Left renal cortex interstitium (tissue), 4 donors: ENCODE measurements at places on chromosomes 5 and 9. TPM values are rescaled to one million over a fixed set of nuclear protein-coding genes. Genes with fewer than 3 reads are reported as not detected.

DNA sequence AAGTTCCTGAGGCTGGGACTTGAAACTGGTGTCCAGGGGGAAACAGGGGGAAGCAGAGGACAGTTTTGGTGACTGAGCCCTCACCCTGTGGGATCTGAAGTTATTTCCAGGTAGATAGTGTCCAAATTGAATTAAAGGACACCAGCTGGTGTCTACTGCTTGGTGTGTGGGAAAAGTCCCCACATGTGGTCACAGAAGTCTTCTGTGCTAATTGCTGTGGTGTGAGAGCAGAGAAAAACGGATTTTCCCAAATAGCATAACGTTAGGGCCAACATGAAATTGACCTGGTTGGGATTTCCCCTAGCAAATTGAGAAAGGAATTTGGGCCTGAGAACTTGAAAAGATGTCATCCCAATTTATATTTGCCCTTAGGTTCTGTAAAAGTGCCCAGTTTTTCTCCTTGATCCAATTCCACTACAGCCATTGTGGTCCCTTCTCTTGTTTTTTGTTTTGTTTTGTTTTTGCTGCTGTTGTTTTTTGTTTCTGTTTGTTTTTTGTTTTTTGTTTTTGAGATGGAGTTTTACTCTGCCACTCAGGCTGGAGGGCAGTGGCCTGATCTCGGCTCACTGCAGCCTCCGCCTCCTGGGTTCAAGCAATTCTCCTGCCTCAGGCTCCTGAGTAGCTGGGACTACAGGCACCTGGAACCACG, 5.6 kb upstream of the STARD4 start:
- no peak for DNase-seq

DNA sequence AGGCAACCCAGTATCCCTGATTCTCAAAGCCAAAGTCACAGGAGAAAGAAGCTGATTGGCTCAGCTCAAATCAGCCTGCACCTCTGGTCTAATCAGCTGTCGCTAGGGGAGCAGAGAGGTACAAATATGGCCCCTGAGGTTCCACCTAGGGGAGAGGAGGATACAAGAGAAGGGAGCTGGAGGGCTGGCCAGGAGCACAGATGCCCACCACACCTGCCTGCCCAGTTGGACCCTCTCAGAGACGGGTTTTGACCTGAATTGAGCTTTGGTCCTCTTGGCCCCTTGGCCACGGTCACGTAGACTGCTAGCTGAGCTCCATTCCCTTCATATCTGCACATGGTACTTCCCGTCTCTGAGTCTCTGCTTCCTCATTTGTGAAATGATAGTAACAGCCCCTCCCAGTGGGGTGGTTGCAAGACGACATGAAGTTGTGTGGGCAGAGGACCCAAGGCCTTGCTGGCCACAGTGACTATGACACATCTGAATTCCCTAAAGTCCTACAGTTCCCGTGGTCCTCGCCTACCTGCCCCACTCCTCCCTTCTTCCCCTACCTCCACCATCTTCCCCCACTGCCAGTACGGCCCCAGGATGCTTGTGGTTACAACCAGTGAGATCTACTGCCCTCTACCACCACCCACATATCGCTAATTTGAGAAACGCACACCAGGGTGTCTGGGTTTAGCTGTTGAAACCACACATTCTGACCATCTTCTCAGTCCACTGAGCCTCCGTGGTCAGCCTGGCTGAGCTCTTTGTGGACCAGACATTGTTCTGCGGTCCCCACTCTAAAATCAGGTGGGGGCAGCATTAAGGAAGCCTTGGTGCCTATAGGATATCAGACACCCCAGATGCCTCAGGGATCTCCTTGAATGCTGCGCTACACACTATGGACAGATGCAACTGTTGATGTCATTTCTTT, 60.3 kb upstream of the NEK6 start:
- DNase-seq: no peak

- no peak for DNase-seq
These were observed 52.2 kb downstream of the DROSHA start for GRCh38 chr5:31479706-31480105.

GRCh38 chr5:115758356-115758755, 58.1 kb downstream of the CDO1 start:
- no peak for DNase-seq

Gene CCL27
- not detected for polyA plus RNA-seq

GRCh38 chr5:92518318-92518904, 1062.6 kb downstream of the NR2F1-AS1 start:
- no peak for DNase-seq

DNA sequence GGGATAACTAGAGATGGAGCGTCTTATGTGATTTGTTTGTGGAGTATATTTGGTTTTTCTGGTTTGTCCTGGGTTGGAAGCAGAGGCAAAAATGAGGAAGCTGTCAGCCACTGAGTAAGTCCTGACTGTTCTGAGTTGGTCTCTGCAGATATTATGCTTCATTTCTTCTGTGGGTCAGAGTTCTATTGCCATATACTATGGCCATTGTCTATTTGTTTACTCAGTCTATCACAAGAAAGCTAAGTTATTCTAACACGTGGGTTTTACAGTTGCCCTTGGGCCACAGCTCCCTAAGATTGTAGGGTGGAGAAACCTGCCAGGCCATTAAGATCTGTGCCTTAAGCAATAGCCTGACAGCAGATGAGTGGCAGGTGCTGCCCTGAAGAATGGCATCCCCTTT, 3.0 kb upstream of the CTSV start:
- no peak for DNase-seq

Gene C1QTNF3
- 60.9 TPM for polyA plus RNA-seq

Gene IL3
- not detected for polyA plus RNA-seq

Gene GPR150
- polyA plus RNA-seq: not detected

DNA sequence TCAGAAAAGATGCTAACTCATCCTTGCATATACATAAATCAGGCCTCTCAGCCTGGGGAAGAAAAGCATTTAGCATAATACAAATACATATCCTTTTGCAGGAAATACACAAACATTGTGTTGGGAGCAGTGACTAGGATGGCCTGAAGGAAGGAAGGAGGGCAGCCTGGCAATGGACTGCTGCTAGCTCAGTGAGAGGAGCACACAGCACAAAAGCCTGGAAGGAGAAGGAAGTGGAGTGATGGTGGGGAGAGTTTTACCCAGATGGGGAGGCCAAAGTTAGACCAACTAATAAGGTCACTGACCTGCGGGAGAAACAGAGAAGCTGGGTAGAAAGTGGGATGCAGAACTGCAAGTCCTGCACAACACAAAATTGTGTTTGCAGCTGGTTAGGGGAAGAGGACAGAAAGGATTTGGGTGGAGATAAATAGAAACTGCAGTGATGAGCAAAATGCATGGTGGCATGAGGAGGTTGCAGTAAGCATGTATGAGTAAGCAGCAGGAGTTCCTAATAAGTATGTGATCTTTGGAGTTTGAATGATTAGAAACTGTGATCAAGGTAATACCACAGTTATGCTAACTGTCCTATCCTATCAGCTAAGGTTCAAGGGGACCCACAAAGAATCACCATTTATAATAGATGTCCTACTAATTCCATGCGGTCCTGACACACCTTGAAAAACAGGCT, 39.5 kb downstream of the SEMA6A start:
- DNase-seq: no peak

Gene KLF4
- polyA plus RNA-seq: 9.2 TPM

DNA sequence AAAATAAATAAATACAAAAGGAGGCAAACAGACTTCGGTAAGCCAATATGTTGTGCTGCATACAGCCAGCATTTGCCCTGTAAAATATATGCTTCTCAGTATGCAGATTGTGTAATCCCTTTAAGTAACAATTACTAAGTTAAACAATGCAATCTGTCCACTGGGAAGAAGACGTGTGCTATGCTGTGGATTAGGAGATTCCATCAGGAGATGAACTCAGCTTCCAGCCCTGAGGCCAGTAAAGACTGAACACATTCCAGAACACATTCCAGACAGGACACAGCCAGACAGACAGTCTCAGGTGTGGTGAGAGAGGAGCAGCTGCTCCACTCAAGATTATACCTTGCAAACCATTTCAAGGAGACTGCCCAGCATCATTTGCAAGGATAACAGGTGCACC, 97.8 kb downstream of the MPDZ start:
- no peak for DNase-seq

DNA sequence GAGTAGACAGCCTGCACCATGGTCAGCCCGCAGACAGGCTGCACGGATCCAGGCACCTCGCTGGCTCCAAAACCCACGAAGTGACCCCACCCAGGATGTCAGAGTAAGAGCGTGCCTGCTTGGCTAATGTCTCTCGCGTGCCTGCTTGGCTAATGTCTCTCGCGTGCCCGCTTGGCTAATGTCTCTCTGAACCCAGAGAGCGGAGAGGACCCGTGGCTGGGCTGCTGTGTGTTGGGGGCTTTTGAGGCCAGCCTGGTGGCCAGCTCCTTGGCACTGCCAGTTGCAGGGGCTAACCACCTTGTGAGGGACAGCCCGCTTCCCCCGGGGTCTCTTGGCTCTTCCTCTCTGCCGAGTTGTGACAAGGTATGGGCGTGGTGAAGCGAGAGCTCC, 8.9 kb upstream of the RXRA start:
- no peak for DNase-seq

DNA sequence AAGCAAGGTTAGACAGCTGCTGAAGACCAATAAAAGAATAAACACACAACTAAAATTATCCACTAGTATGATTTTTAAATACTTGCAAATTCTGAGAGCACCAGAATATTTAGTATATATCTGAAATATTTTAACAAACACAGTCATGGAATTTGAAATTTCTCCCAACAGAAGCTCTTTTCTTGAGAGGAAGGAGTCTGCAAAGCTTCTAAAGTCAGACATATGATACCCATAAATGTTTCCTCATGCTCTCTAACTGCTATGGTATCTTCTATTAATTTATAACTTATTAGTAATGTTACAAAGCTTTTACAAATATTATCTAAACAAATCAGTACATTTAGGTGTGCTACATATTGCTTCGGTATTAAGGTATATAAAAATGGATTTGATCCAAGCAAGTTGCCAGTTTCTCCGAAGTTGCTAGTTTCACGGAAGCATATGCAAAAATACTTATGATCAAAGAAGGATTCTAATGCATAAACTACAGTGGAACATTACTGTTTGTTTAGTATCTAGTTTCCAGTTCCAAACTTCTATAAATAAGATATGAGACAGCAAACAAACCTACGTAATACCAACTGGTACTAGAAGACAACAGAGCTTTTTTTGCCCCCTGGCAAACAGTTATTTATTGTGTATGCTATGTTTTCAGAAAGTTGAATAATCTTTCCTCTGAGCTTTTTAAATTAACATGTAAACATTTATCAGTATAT, 22.0 kb downstream of the FNIP1 start:
- DNase-seq: no peak

DNA sequence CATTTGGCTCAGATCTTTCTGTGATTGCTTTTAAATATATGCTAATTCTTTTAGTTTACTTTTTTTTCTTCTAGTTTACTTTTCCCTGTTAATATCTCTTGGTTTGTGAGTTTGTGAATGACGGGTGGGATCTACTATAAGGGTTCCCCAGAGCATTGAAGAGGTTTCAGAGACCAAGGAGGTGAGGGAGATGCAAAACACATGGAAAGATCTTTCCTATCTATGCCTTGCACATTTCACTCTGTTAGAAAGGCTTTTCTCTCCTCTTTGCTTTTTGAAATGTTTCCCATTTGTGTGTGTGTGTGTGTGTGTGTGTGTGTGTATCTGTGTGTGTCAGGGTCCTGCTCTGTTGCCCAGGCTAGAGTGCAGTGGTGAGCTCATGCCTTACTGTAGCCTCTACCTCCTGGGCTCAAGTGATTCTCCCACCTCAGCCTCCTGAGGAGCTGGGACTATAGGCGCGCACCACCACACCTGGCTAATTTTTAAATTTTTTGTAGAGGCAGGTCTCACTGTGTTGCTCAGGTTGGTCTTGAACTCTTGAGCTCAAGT, 50.7 kb downstream of the CNTLN start:
- no peak for DNase-seq

Gene MCTP1
- 3.8 TPM for polyA plus RNA-seq

DNA sequence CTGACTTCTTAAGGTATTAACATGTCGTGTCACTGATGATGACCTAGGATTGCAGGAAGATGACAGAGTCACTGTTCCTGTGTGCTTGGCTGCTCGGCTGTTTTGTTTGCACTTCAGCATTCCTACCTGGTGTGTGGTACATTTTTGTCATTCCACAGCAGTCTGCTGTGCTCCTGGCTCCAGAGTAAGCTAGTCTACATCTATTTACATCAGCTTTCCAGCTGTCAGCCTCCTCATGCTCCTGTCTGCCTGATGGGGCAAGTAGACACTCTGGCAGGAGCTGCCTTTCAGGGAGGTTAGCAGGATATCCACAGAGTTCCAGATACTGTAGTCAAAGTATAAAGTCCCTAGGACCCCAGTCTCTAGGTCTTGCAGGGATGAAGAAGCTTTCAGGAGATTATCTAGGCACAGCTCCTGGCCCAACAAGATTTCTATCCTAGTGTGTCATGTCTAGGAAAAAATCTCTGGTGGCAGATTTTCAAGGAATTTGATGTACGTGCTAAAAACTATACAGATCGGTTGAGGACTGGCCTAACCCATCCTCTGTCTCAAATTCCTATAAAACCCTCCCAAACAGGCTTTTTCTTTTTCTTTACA, 28.4 kb downstream of the RUSC2 start:
- peak; percentile 36 for DNase-seq

DNA sequence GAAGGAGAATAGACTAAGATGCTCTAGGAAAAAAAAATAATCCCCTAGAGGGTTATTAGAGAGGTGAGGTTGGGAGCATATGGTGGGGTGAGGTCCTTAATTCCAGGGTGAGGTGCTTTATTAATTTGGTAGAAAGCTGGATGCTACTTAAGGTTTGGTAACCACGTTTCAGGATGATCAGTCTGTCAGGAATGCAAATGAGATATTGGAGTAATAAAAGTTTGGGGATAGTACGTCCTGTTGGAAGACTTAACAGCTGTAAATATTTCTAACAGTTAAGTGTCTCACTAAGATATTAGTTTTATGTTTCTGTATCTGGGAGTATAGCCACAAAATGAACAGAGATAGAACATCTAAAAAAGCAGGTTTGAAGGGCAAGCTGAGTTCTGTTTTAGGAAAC, 578.9 kb downstream of the CETN3 start:
- no peak for DNase-seq

Gene PCDHA1
- 0.12 TPM for polyA plus RNA-seq

Gene STKLD1
- polyA plus RNA-seq: 6.2 TPM
